ENCODE measurements at places on chromosomes 12 and 14. TPM values are rescaled to one million over a fixed set of nuclear protein-coding genes. Genes with fewer than 3 reads are reported as not detected.
A peak's percentile ranks its signal among the peaks of the same experiment; 100 is the strongest.

GRCh38 chr12:52166672-52167071, 25.1 kb downstream of the KRT80 start:
- DNase-seq: no peak

DNA sequence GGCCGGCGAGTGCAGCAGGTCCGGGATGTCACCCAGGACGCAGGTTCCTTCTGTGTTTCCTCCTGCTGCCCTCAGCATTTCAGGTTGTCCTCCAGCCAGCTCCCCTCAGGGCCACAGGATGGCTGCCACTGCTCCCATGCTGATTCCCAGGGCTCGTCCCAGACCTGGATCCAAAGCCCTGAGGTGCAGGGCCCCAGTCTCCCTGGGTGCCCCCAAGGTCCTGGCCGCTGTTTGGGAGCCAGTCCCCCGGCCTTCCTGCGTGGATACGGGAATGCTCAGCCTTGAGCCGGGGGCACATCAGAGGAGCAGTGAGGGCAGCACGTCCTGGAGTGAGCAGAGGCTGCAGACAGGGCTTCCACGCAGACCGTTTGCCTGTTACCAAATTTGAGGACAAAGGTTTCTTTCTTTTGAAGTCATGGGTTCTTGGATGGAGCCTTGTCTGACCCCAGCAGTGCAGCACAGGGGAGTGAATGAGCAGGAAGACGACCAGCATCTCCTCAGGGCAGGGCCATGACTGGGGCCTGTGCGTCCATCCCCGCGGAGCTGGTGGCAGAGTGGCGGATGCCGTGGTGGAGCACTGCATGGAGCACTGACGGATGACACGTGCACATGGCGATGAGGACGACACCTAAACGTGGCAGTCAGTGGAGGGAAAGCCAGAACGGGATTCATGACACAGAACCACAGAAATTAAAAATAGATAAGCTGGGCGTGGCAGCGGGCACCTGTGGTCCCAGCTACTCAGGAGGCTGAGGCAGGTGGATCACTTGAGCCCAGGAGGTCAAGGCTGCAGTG, 12.5 kb upstream of the CACNA2D4 start:
- no peak for DNase-seq

The CCDC184 gene
- polyA plus RNA-seq: 0.18 TPM

- no peak for DNase-seq
Observed at GRCh38 chr12:98416845-98417244, 98.5 kb upstream of the TMPO start.

GRCh38 chr14:103104654-103105452, 10.3 kb downstream of the EXOC3L4 start:
- DNase-seq: peak; percentile 58

- peak; percentile 20 for DNase-seq
Observed at GRCh38 chr12:49827401-49828099, 663 bp downstream of the NCKAP5L start.

DNA sequence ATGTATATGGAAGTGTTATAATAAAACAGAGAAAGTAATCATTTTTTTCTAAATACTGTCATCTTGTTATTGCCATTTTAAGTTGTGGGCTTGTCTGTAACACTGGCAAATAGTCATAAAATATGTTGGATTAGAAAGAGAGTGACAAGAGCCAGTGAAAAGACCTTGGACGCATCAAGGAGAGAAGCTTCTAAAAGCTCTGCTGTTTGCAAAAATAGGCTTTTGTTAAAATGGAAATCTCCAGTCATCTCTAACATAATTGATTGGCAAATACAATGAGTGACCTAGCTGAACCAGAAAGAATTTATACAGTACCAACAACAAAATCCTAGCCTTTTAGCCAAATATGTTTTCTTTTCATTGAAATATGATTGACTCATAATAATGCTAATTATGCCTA, 245.8 kb upstream of the RMST start:
- no peak for DNase-seq

DNA sequence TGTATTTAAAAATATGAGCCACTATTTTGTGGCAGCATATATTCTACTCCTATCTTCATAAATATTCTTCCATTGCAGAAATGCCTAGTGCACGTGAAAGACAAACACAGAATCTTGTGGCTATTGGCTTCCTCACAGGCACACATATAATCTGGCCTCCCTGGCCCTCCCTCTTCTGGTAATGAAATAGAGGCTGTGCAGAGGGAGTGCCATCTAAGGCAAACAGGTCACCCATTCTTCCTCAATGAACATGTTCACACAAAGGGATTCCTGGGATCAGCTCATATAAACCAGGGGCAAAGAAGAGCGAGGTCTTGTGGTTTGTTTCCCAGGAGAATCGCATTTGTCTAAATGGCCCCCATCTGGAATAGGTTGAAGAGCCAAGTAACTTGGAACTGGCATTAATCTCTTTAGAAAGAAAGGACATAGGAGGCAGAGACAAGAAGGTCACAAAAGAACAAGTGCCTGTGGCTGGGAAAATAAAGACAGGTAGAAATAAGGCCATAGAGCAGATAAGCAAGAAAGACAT, 171.6 kb upstream of the PTPRQ start:
- DNase-seq: no peak

DNA sequence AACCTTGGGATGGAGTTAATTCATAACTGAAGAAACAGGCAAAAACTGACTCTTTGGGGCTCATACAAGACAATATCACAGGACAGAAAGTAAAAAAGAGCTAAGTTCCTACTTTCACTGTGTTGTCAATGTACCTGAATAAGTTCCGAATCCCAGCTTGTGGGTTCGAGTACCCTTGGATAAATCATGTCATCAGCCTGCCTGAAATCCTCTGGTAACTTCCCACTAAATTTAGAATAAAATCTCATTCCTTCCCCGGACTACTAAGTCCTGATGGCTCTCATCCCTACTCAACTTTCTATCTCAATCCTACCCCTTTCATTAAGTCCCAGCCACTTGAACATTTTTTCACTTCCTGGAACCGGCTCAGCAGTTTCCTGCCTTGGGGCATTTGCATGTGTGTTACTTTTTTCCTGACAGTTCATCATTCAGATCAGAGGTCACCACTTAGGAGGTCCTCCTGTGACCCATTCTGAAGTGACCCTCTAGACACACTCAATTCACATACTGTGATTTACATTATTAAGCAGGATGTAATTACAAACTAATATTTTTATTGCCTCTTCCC, 12.7 kb downstream of the ERP29 start:
- DNase-seq: peak; percentile 24

- no peak for DNase-seq
Observed at GRCh38 chr12:123815968-123816367, 53.9 kb downstream of the DNAH10 start.

Data from CD4-positive, CD25-positive, alpha-beta regulatory T cell (primary cell).